ENCODE measurements at places on chromosomes 3 and 15.

DNA sequence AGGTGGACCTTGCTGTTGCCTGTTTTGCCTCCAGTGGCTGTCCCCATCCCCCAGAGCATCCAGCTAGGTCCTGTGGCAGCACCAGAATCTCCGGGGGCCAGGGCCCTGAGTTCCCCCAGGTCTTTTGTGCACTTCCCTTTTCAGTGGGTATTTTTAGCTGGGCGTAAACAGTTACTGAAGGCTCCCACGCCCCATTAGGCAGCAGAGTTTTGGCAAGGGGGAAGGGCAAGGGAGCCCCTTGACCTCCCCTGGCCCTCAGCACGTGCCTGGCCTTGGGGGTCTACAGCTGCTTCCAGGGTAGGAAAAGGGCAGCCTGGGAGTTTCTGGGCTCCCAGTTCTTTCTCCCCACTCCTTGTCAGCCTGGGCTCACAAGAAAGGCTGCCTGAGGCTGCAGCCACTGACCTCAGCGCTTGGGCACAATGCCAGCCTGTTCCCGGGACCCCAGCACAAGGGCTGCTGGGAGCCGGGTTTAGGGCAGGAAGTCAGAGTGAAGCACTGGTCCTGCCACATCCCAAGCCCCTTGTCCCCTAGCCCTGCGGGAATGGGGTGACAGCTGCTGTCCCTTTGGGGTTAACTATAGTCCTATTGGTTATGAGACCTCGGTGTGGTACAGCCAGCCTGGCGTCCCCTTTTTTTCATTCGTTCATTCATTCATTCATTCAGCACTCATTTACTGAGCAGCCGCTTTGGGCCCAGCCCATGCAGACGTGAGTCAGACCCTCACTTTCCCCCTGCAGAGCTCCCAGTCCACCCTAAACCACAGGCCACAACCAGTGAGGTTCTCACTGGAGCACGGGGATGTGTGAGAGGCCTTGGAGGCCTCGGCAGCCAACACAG, 8.4 kb downstream of the CSK start:
- peak; percentile 90 for DNase-seq

GRCh38 chr3:116947809-116948208, 238.2 kb downstream of the TUSC7 start:
- no peak for DNase-seq

- no peak for DNase-seq
Observed at GRCh38 chr15:70032509-70032908, 65.2 kb downstream of the TLE3 start.

DNA sequence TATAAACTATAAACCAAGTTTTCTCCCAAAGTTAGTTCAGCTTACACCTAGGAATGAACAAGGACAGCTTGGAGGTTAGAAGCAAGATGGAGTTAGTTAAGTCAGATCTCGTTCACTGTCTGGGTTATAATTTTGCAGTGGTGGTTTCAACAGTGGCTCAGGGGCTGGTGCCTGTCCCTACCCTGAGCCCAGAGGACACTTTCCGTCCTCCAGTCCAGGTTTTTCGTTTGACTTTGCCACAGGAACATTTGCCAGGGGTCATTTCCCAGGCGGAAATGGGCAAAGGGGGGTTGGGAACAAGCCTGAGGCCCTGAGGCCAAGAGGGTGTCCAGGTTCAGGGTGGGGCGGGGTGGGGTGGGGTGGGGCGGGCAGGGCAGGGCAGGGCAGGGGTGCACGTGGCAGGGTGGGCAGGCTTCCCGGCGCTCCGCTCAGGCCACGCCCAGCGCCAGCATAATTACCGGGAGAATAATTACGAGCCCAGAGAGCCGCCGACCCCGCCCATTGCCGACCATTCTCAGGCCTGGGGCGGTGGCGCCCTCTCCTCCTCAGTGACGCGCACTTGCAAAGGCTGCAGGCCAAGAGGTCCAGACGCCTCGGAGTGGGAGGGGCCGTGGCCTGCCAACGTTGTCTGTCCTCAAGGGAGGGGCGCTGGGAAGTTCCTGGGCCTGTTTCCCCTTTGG, 70.4 kb downstream of the KLF13 start:
- peak; percentile 92 for DNase-seq

- DNase-seq: peak; percentile 29
Observed at GRCh38 chr3:192482809-192483208, 244.5 kb downstream of the FGF12 start.

DNA sequence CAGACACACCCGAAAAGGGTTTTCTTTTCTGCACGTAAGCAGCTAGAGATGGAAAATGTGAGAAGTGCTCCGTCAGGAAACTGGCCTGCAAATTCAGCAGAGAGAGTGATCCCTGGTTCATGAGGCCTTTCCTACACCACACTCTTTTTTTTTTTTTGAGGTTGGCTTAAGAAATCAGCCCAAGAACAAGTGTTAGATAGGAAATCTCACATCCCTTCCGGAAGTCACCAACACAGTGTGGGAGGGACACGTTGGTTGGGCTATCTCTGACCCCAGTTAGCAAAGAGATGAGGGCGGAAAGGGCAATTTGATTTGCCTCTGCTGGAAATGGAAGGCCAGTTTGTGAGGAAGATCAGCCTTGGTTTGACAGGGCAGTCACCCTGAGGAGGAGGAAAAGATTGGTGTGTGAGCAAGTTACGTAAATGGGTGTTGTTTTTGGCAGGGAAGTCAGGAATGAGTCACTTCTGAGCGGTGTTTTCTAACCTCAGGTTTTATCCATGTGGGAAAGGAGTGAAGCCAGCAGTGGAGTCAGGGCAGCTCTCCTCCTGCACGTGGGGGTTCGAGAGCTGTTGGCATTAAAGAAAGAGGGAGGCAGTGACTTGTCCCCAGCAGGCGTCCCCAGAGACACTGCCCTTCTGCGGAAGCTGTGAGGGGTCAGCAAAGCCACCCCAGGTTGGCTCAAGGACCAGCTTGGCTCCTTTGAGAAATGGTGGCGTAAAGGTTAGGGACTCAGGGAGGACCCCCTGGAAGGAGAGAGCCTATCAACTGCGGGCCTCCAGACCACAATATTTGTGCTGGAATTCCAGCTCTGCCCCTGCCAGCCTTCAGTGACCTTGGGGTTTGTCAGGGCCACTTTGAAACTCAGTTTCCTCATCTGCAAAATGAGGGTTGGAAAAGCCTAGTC, 237.6 kb upstream of the BHLHE40 start:
- DNase-seq: peak; percentile 99

GRCh38 chr3:170437176-170437575, 18.5 kb downstream of the CLDN11 start:
- no peak for DNase-seq

GRCh38 chr15:27696530-27696929, 402.6 kb downstream of the OCA2 start:
- DNase-seq: no peak

- peak; percentile 29 for DNase-seq
Observed at GRCh38 chr3:113051787-113052186, 61.0 kb downstream of the GTPBP8 start.

GRCh38 chr3:127570520-127570919, 20.0 kb downstream of the TPRA1 start:
- DNase-seq: no peak

- DNase-seq: peak; percentile 6
Observed at GRCh38 chr3:158102242-158103080, 3.8 kb downstream of the SHOX2 start.

DNA sequence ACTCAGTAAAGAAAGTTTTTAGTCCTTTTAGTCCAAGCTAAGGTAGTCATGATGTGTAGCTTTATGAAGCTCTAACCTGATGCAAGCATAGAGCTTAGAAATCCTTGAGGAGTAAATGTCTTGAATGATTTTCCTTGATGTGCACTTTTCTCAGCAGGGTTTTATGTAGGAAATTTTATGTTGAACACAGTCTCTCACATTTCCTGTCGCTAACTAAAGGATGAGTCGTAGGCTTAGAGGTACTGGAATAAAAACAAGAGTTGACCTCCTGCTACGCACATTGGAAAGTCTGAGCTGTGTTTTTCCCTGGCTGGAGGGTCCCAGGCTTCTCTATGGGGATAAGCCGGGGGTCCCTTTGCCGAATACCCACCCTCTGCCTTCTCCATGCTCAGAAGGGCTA, 34.7 kb upstream of the ZPLD1 start:
- DNase-seq: peak; percentile 40

DNA sequence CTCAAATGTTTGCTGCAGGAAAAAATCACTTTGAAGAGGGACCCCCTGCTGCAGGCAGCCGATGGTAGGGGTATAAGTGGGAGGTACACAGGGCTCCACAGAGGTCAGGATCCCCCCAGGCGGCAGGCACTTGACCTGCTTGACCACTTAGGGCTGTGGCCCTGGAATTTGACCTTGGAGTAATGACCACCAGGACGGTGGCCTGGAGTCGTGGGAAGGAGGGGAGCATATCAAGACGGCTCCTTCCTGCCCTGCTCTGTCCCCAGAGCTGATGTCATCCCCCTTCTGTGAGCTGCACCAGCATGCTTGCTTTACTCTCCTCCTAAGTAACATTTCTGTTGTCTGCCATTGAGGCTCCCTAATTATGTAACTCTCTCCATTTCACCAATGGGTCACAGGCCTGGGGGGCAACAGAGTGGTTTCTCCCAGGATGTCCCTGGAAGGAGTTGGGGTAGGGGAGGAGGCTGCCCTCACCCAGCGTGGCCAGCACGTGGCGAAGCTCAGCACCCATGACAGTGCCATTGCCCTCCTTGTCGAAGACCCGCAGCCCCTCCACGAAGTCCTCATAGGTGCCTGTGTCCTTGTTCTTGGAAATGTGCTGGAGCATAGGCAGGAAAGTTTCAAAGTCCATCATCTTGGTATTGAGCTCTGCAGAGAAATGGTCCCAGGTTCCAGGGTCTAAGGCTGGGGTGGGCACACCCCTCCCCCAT, 4.1 kb downstream of the MYL3 start:
- no peak for DNase-seq

DNA sequence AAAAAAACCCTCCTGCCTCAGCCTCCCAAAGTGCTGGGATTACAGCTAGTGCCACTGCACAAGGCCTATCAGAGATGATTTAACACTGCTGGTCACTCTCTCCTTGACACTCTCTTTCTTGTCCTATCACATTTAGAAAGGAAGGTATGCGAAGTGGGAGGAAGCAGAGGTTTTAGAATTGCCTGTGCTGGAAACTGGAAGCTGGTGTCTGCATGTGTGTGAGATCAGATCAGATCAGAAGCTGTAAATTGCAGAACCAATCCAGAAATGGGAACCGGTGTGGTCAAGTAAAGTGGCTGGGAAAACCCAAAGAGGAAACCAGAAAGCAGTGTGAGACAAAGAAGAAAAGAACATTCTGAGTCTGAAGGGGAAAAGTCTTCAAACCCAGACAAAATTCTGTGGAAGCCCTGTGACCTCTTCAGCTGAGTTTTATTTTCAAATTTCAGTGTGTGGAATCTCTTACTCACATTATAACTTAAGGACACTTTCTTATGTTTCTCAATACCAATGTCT, 2.8 kb downstream of the EFHB start:
- DNase-seq: no peak

- peak; percentile 82 for DNase-seq
Observed at GRCh38 chr3:11601446-11602238, 42.1 kb downstream of the VGLL4 start.

DNA sequence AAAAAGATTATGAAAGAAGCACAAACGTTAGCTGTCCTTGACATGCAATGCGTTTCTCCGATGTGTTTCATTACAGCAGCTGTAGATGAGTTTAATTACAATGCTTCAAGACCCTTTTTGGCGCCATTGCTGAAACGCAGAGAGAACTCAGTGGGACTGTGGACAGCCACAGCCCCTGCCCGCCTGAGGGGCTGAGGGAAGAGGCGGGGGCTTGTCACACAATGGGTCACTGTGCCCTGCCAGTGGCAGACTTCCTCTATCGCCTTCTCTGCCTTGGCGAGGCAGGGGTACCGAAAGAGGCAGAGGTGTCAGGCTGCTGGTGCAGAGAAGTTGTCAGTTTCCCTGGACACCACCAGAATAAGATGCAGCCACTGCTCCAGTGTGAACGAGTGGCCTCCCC, 252.0 kb downstream of the NR2F2 start:
- no peak for DNase-seq

Measured in fibroblast of mammary gland (primary cell).